ENCODE measurements at places on chromosomes 1 and 21. TPM values are rescaled to one million over a fixed set of nuclear protein-coding genes. Genes with fewer than 3 reads are reported as not detected.

- no peak for DNase-seq
Measured at GRCh38 chr1:184080309-184080708, 28.8 kb downstream of the TSEN15 start.

- DNase-seq, result no peak
Measured at GRCh38 chr21:14451546-14451945, 68.6 kb upstream of the HSPA13 start.

- no peak for DNase-seq
Measured at GRCh38 chr1:55081905-55082296, 42.6 kb downstream of the PCSK9 start.

- no peak for DNase-seq
Measured at GRCh38 chr1:41278076-41278475, 36.0 kb upstream of the SCMH1 start.

GRCh38 chr1:1768249-1768992 is 9.8 kb downstream of the NADK start:
- DNase-seq, result no peak

DNA sequence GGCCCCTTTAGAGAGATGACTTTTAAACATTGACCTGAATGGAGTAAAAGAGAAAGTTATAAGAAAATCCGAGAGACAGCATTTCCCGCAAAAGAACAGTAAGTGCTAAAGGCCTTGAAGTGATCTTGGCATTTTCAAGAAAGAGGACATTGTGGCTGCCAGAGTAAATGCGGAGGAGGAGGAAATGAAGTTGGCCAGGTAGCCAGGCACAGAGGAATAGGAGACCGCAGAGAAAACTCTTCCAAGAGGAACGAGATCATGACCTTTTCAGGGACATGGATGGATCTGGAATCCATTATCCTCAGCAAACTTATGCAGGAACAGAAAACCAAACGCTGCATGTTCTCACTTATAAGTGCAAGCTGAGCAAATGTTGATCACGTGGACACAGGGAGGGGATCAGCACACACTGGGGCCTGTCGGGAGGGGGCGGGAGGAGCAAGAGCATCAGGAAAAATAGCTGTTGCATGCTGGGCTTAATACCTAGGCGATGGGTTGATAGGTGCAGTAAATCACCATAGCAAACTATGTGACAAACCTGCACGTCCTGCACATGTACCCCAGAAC is 49.7 kb downstream of the EEIG2 start:
- no peak for DNase-seq

GRCh38 chr1:145837656-145838055 is 7.8 kb upstream of the NUDT17 start:
- no peak for DNase-seq

DNA sequence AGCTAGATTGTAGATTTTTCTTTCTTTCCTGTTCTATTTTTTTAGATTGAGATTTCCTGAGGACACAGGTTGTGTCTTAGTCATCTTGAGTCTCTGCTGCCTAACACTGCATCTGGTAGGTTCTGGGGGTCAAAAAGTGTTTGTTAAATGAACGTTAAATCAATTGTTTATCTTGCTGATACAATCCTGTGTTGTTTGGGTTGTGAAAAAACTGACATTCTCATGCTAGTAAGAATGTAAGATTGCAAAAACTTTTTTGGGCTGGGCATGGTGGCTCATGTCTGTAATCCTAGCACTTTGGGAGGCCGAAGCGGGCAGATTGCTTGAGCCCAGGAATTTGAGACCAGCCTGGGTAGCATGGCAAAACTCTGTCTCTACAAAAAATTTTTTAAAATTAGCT is 3.4 kb downstream of the CTSK start:
- DNase-seq, result no peak

DNA sequence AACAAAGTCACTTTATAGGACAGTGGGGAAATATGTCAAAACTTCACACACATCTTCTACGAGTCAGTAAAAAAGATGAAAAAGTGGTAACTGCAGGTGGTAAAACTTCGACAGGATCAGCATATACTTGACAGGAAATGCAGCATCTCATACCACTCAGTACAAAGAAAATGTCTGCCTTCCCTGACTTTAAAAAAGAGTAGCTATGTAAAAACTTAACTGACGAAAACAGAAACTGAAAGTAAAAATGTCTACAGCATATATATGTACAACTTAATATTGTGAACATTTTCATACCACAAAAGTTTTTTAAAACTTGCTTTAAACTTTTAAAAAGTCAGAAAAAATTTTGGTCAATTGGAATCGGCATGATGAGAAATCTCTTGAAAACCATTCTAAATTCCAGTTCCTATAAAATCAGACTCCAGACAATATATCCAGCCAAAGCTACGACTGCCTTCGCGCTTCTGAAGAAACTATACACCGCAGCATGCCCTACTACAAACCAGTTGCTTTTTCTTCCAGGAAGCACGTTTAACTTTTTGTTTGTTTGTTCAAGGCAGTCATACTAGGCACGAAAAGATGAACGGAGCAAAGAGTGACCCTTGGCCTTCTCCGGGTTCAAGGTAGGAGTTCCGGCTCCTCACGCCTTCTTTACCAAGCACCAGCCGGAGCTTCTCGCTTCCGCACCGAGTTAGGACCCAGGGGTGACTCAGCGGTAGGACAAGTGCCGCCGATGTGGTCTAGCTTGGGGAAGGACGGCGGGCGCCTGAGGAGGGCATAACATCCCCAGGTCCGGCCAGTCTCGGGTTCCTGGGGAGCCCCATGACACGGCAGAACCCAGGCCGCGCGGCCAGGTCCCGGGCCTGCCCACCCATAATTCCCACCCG is 612 bp downstream of the PSMA5 start:
- peak; percentile 38 for DNase-seq

Gene PTGS2
- total RNA-seq, result 5.8 TPM

Gene SLFNL1
- 0.39 TPM for total RNA-seq

Gene RHD
- total RNA-seq, result not detected

Gene IGSF9
- 7.1 TPM for total RNA-seq
